Naive thymus-derived CD8-positive, alpha-beta T cell (primary cell): ENCODE measurements at places on chromosomes 13 and 19.

DNA sequence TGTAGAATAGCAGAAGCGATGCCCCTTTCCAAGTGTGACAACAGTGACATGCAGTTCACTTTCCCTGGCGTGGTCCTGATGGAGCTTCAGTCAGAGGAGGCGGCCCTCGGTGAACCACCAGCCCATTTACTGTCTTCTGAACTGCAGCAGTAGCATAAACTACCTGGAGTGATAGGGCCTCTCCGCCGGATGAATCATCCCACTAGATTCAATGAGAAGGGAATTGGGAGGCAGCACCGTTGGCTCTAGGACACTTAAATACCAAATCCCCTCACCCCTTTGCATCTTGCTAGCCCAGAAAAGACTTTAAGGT lies 112.8 kb upstream of the GPR12 start:
- DNase-seq = no peak

DNA sequence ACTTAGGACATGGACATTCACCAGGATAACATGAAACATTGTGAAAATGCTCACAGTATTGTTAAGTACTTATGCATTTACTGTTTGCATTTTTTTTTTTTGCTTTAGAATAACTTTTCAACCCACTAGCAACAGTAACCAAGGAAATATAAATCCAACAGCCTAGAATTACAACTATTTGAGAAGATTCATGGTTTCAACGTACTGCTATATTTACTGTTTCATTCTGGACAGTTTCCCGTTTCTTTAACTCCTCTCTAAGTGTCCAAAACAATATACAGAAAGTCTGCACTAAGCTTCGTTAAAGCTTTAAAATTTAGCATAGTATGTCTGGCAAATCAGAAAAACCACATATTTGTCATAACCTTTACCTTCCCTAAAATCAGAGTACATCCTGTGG lies 2.7 kb downstream of the SMAD9 start:
- no peak for DNase-seq

GRCh38 chr19:14107581-14108461 lies 9.7 kb downstream of the PRKACA start:
- DNase-seq = no peak

- no peak for DNase-seq
These were observed 6.7 kb downstream of the CAMSAP3 start for GRCh38 chr19:7602240-7602934.

DNA sequence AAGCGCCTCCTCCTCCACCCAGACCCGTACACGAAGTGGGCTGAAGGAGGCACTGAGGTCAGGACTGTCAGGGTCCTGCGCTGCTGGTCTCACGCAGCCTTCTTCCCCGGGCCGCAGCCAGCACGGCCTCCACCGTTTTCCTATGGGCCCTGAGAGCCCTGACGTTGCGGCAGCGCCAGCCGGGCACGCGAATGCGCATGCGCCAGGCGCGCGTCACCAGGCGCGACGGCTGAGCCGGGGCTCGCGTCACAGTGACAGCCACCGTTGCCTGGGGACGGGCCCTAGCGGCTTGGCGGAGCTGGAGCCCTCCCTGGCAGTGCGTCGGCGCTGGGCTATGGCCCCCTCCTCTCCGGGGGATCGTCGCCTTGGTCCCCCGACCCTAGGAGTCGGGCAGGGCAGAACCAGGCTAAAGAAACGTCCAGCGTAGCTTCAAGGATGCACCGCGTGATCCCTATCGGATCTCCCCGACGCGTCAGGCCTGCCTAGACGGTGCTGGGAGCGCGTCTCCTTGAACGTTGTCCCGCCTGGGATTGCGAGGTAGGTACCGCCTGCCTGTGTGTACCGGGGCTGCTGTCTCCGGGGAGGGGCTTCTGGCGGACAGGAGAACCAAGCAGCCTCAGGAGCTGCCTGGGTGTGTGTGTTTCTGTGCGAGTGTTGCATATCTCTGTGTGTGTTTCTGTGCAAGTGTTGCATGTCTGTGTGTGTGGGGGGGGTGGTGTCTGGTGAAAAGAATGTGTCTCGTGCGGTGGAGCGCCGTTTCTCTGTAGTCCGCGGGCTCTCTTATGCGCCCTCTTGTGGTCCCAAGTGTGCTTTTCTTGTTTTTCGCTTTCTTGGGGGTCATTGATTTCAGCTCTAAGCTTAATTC lies 43.2 kb downstream of the ZNF571 start:
- DNase-seq = no peak

DNA sequence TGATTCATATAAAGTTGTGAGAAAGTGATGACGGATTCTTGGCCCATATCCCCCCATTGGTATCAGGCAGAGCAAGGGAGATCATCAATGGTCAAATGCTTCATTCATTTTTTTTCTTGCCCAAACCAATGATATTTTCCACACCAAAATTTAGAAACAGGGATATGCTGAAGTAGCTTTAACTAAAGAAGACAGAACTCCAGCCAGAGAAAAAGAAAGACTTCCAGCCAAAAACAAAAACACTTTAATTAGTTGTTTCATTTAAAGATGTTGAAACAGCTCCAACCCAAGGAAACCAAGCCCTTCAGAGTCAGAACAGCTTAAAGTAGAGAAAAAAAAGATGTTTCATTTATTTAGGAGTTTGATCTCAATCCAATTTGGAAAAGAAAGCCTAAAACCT lies 358.9 kb upstream of the NBEA start:
- no peak for DNase-seq

GRCh38 chr19:3515891-3516422 lies 9.8 kb downstream of the FZR1 start:
- DNase-seq = no peak

DNA sequence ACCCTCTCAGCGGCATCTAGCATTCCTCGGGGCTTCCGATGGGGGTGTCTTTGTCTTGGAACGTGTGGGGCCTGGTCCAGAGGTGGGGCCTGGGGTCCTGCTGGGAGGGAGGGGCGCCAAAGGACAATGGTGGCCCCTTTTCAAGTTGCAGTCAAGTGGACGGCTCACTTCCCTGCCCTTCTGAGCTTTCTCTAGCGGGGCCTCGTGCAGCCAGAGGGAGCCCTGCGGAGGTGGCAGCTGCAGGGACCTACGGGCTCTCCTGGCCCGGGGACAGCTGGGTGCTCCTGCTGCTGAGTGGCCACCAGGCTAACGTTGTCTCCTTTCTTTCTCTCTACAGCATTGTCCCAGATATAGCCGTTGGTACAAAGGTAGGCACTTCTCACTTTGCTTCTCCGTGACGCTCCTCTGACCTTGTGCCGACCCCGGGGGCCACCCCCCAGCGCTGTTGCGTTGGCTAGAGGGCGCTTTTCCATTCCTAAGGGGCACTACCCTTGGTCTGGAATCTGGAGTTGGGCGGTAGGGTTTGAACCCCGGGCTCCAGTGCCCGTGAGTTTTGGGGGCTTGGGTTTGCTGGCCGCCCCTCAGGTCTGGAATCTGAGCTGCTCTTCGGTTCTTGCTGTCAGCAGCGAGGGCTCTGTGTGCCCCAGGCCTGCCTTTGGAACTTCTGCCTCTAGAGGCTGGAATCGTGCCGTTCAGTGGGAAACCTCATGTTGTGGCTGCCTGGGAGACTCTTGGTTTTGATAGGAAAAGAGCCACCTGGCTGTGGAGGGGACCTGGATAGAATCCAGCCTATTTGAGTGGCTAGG lies 2.0 kb downstream of the PTBP1 start:
- no peak for DNase-seq

- no peak for DNase-seq
These were observed 1056.9 kb upstream of the ATXN8OS start for GRCh38 chr13:69050696-69051095.

DNA sequence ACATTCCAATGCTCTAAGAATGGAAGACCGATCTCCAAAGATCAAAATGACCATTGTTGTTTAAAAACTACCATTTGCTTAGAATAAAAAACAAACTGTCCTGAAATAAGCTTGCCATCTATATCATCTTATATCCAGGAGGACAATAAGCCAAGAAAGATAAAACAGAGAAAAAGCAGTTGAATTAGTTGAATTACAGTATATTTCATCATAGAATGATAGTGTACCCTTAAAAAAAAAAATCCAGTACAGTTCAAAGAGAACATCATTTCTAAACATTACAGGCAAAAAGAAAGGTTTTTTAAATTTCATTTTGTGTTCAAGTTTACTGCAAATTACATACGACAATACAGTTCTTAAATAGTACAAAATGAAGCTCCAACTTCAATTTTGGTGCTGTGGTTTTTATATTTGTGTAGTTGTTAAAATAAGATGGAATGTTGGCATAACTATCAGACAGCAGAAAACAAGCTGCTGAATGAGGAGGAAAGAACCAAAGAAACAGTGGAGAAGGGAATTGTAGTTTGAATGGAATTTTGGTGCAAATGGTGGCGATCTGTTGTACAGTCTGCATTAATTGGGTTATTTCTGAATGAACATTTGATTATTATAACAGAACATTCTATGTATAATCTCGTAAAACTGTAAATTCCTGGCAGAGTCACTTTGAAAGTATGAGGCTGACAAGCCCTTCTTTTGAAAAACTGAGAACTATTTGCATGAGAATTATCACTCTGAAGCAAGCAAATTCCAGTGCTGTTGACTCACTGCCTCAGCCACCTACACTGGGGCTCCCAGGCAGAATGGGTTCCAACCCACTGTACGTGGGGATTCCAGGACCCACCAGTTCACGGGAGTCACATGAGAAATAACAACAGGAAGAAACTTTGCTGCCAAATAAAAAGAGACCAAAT lies 37.7 kb downstream of the LHFPL6 start:
- no peak for DNase-seq

GRCh38 chr19:42242069-42242511 lies 312 bp downstream of the GSK3A start:
- DNase-seq = no peak

GRCh38 chr19:21158523-21159135 lies 16.8 kb downstream of the ZNF431 start:
- no peak for DNase-seq

- no peak for DNase-seq
These were observed 81.2 kb downstream of the COL4A2 start for GRCh38 chr13:110388108-110388943.

DNA sequence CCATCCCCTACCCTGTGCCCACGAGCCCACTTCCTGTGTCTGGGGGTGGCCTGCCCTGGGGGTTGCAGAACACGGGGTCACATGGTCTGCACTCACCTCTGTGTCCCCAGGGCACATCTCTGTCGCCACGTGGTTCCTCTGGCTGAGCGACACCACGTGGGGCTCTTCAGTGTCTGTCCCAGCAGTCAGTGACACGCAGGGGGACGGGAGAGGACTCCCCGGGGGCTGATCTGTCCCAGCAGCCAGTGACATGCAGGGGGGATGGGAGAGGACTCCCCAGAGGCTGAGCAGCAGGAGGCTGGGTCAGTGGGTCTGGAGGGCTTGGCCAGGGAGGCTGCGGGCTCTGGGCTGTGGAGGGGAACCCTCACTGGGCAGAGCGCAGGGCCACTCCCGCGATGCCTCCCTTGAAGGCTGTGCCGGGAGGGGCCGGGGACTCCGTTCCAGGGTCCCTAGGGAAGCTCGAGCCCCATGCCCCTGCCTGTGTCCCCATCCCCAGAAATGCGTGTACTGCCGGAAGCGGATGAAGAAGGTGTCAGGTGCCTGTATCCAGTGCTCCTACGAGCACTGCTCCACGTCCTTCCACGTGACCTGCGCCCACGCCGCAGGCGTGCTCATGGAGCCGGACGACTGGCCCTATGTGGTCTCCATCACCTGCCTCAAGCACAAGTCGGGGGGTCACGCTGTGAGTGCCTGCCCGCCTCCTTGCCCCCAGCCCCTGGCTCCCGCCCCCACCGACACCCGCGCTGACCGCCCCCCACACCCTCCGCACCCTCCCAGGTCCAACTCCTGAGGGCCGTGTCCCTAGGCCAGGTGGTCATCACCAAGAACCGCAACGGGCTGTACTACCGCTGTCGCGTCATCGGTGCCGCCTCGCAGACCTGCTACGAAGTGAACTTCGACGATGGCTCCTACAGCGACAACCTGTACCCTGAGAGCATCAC lies 174.8 kb downstream of the KDM4B start:
- peak; percentile 42 for DNase-seq

DNA sequence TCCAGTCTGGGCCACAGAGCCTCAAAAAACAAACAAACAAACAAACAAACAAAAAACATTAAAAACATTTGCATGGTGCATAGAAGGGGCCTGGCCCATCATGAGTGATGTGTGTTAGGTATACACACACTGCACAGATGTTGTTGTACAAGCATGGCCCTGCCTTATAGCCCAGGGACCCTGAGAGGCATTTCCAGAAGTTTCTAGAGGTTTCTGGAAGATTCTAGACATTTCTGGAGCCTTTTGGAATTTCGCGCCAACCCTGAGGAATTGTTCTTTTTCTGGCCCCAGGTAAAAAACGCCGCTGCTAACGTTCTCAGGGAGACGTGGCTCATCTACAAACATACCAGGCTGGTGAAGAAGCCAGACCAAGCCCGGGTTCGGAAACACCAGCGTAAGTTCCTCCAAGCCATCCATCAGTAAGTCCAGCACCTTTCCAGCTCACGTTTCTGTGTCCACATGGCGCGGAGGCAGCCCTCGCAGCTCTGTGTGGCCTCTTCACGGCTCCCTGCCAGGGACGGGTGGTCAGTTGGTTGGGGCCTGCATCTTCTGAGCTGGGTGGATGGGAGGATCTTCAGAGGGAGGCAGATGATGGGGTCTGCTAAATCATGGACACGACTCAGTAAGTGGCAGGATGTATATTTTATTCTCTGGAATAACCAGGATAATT lies 18.4 kb upstream of the ARRDC2 start:
- DNase-seq = no peak

GRCh38 chr19:39834287-39834841 lies 402 bp upstream of the DYRK1B start:
- no peak for DNase-seq
